ENCODE measurements at places on chromosomes 12 and 14.

DNA sequence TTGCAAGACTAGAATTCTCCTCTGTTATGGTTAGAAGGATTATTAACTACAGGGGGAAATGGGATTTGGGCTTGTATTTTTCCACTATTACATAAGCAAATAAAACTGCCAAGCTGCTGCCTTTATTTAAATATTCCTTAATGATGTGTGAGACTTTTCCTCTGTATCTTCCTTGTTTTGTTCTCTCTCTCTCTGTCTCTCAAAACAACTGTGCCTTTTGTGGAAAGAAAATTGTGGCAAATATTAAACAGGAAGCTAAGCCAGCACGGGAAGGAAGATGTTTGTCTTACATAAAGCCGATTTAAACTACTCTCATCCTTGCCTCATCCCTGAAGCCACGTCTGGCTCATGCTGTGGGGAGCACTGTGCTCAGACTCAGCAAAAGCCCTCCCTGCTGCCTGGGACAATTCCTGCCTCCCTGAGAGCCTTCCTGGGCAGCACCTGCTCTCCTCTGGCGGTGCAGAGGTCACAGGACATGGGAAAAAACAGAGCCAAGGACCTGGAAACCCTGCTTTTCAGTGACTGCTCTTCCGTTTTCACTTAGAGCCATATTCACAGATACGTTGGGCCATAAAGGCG is 237.2 kb downstream of the SLC15A4 start:
- no peak for DNase-seq

GRCh38 chr12:44616402-44616801 is 259.7 kb downstream of the NELL2 start:
- DNase-seq = no peak

GRCh38 chr12:106425061-106425702 is 67.6 kb downstream of the POLR3B start:
- no peak for DNase-seq

GRCh38 chr12:21073129-21073528 is 57.9 kb upstream of the SLCO1B1 start:
- no peak for DNase-seq

DNA sequence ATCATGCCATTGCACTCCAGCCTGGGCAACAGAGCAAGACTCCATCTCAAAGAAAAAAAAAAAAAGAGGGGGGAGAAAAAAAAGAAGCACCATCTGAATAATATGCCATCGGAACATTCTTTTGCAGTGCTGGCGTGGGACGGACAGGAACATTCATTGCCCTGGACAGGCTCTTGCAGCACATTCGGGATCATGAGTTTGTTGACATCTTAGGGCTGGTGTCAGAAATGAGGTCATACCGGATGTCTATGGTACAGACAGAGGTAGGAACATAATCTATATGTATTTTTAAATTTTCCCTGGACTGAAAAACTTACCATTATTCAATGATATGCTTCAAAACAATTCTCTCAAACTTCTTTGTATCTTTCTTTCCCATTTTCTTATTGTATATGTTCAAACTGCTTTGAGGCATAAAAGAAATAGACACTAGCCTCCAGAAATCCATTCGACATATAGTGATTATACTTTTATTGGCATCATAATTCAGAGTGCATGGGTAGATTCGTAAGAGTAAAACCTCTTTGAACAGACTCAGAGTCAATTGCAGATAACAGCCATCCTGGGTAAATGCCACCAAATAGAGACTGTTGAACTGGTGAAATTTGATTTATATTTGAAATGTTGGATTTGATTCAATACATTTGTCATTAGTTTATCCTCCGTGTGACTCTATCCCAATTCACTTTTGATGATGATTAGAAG is 199.7 kb downstream of the EPS8 start:
- no peak for DNase-seq

DNA sequence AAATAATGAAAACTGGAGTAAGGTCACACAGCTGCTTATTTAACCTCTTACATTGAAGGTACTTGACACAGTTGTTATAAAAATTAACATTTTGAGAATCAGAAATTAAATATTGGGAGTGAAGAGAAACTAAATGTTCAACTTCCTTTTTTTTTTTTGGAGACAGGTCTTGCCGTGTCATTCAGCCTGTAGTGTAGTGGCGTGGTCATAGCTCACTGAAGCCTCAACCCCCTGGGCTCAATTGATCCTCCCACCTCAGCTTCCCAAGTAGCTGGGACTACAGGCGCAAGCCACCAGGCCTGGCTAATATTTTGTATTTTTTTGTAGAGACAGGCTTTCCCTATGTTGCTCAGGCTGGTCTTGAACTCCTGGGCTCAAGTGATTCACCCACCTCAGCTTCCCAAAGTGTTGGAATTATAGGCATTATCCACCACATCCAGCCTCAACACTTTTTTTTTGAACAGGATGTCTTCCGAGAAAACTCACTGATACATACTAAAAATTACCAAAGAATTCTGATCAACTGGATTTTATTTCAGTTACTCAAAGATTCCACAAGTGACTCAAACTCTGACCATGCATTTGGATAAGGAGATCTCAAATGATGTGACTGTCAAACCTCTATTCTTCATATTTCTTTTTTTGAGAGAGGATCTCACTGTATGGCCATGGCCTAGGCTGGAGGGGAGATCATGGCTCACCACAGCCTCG is 35.4 kb downstream of the SGPP1 start:
- no peak for DNase-seq

GRCh38 chr14:92173668-92174067 is 51.9 kb downstream of the CPSF2 start:
- DNase-seq = no peak
